CD4-positive, alpha-beta memory T cell (primary cell): ENCODE measurements at places on chromosomes 3 and 15. TPM values are rescaled to one million over a fixed set of nuclear protein-coding genes. Genes with fewer than 3 reads are reported as not detected.

DNA sequence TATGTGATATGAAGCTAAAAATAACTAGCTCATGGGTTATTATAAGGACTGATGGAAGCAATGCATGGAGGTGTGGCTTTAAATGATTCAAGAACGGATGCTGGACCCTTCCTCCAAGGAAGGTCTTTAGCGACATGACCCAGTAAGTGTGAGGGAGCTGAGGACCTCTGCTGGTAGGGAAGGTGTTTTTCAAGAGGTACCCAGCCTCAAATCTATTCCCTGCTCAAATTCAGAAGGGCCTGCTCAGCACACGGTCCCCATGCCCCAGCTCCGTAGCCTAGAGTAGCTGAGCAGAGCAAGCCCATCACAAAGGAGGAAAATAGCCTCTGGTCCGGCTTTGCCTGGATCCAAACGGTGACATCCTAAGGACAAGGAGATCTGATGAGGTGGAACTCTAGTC, 266.2 kb upstream of the IGF1R start:
- DNase-seq, result no peak

- no peak for DNase-seq
Observed at GRCh38 chr3:151768393-151768930, 34.7 kb downstream of the AADACL2 start.

GRCh38 chr15:93974804-93975481, 256.4 kb upstream of the MCTP2 start:
- DNase-seq, result no peak

GRCh38 chr15:95989392-95989791, 341.1 kb upstream of the NR2F2 start:
- no peak for DNase-seq

- no peak for DNase-seq
Observed at GRCh38 chr3:154658000-154658399, 228.0 kb upstream of the GPR149 start.

DNA sequence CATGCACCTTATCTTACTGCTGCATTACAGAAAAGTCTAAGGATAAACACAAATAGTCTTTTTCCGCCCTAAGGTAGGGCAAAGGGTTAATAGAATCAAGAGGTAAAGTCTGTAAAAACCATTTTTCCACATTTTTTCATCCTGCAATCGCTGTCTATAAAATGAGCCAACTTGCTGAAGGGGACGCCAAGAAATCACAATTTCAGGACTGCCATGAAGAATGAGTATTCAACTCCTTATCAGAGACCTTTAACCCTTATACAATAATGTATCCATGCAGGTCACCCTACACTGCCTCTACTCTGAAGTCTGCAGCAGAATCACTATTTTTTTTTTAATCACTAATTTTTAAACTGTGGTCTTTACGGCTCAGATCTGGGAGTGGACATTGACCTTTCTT, 1.1 kb upstream of the DNAJC13 start:
- DNase-seq, result no peak

DNA sequence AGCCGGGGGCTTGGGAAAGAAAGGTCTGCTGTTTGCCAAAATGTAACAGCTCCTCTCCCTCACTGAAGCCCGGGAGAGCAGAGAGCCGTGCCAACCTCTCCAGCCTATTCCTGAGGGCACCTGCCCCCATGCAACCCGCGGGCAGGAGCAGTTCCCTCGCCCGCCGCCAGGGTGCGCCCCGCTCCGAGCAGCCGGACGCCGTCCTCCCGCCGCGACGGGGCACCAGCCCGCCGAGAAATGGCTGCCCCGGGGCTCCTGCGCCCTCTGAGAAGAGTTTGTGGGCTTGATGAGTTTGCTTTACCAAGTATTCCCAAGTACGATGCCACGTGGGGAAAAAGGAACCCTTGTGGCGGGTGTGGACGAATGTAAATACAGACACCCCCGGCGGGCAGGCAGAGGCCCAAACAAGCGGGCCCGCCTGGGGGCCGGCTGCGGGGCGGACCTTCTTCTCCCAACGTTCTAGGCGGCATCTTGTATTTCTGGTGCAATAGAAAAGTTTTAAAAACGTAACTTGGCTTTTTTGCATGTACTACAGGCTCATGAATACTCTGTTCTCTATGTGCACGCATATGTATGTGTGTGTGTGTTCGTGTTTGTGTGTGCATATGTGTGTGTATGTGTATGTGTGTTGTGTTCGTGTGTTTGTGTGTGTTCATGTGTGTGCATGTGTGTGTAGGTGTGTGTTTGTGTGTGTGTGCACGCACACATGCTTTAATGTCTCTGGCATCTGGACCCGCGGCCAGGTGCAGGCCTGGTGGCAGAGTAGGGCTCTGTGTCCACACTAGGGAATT, 162.9 kb downstream of the CHSY1 start:
- DNase-seq, result peak; percentile 53

GRCh38 chr3:41159588-41160189, 39.6 kb upstream of the CTNNB1 start:
- DNase-seq, result no peak

GRCh38 chr3:158260392-158260791, 150.5 kb downstream of the RSRC1 start:
- no peak for DNase-seq

GRCh38 chr15:44084171-44084570, 110.9 kb downstream of the FRMD5 start:
- no peak for DNase-seq

DNA sequence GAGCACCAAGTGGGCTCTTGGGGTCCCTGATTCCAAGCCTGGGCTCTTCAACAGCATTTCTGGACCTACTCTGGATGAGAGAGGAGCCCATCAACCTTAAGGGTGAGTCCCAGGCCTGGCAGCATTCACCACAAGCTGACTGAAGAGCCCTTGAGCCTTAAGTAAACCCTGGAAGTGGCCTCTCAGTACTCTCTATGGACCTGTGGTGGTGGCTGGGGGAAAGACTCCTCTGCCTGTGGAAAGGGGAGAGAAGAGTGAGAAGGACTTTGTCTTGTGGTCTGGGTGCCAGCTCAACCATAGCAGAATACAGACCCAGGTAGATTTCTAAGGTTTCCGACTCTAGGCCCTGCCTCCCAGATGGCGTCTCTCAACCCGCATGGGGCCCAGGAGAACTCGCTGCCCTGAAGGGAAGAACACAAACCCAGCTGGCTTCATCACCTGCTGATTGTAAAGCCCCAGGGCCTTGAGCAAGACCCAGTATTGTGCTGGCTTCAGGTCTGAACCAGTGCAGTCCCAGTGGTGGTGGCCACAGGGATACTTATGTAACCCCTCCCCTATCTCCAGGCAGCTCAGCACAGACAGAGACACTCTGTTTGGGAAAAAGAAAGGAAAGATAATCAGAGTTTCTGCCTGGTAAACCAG, 71.4 kb downstream of the TFDP2 start:
- no peak for DNase-seq

- DNase-seq, result no peak
Observed at GRCh38 chr3:192060160-192060781, 599.3 kb downstream of the PYDC2 start.

DNA sequence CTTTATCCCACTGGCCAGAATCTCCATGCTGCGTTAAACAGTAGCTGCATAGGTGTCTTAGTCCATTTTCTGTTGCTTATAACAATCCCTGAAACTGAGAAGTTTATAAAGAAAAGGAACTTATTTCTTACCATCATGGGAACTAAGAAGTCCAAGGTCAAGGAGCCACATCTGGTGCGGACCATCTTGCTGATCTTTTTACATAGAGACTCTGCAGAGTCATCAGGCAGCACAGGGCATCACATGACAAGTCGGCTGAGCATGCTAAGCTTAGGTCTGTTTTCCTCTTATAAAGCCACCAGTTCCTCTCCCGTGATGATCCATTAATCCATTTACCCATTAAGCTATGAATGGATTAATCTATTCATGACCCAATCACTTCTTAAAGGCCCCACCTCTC, 22.4 kb upstream of the FAM174B start:
- no peak for DNase-seq

GRCh38 chr15:99683000-99683670, 50.1 kb downstream of the LYSMD4 start:
- DNase-seq, result no peak

DNA sequence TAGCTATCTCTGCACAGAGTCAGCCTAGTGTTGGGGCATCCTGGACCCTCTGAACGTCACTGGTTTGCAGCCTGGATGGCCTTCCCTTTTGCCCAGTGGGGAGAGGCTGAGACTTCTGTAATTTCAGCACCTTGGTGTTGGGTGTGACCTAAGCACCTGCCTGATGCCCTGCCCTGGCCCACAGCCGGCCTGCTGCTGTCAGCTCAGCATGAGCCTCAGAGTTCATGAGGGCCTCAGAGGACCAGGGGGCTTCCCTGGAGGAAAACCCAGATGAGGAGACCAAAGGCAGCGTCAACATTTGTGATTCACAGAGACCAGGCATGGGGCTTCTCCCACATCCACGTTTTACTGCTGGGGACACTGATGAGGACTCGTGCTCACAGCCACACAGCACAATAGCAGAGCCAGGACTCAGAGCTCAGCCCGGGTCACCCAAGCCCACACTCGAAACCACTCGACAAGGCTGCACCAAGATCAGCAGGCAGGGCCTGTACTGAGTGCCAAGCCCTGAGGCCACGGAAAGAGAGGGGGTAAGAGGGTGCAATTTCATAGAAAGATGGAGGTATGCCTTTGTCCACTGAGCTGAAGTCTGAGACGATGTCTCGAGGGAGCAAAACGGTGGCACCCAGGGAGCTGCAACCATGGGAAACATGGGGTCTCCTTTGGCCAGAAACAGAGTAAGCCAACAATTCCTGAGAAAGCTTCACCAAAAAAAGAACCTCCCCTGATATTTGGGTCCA, 9.9 kb upstream of the GP9 start:
- DNase-seq, result no peak

DNA sequence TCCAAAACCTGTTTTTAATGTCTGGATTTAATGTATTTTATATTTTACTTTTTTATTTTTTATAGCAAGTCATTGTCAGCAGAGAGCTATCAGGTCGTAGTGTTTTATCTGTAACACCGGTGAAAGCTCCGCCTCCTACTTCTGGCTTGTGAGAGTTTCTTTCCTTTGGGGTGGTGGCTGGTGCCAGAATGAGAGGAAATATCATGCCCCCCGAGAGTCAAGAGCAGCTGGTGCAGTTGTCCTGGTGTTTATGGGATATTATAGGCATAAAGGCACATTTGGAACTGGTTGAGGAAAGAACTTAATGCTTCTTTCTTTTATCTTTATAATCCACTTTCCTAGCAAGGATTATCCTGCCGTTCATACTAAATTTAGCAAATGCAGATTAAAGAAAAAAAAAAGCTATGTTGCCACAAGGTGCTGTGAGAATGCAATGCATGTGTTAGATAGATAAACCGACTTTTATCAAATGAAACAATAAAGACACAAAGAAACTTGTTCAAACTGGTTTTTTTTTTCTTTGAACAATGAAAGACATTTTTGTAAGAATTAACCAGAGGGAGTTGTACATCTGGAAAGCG, 260.1 kb upstream of the PLSCR5 start:
- DNase-seq, result no peak

- DNase-seq, result no peak
Observed at GRCh38 chr15:101303408-101303807, 8.4 kb upstream of the SNRPA1 start.

DNA sequence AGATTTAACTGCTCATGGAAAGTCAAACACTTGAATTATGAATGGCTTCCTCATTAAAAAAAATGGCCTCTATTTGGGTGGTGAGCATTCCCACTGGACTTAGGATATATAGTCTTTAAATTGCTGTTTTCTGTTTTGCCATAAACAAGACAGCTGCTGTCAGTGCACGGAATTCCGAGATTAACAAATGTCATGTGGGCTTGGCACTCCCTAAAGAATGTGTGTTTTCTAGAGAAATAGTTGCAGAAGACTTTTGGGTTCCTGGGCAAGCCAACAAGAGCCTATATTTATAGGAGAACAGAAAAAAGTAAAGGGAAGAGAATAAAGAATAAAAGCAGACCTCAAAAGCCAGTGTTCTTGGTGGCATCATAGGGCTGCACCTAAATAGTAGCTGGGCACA, 13.6 kb upstream of the TFG start:
- no peak for DNase-seq

DNA sequence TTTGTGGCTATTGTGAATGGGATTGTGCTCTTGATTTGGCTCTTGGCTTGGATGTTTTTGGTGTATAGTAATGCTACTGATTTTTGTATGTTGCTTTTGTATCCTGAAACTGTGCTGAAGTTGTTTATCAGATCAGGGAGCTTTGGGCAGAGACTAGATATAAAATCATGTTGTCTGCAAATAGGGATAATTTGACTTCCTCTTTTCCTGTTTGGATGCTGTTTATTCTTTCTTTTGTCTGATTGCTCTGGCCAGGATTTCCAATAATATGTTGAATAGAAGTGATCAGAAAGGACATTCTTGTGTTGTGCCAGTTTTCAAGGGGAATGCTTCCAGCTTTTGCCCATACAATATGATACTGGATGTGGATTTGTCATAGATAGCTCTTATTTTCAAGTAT, 66.1 kb downstream of the CHCHD6 start:
- no peak for DNase-seq

GRCh38 chr3:158103887-158104327, 2.3 kb downstream of the SHOX2 start:
- DNase-seq, result no peak

DNA sequence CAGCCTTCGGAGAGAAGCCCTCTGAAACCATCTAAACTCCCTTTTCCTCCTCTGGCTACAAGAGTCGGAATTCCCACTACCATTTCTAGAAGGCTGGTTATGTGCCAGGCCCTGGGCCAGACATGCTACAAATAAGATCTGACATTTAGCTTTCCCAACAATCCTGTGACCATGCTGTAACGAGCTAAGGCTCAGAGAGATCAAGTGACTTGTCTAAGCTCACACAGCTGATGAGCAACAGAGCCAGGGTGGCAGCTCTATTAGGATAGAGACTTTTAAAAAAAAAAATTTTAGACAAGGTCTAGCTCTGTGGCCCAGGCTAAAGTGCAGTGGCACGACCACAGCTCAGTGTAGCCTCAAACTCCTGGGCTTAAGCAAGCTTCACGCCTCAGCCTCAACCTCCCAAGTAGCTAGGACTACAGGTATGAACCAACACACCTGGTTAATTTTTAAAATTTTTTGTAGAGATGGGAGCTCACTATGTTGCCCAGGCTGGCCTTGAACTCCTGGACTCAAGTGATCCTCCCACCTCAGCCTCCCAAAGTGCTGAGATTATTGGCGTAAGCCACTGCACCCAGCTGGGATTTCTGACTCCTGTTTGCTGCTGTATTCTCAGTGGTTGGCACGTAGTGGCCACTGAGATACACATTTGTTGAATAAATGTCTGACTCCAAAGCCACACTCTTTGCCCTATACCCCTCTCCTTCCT, 34.6 kb downstream of the LSM3 start:
- DNase-seq, result no peak

- DNase-seq, result peak; percentile 55
Observed at GRCh38 chr3:15405448-15406050, 21.8 kb downstream of the METTL6 start.

- DNase-seq, result no peak
Observed at GRCh38 chr3:194998417-194998816, 272.5 kb downstream of the XXYLT1 start.

Gene SPINK8
- total RNA-seq, result not detected

Gene LRRC31
- not detected for total RNA-seq

Gene XIRP1
- total RNA-seq, result not detected

Gene ALPK3
- total RNA-seq, result 0.58 TPM

Gene FBXO40
- total RNA-seq, result not detected

Gene HAUS2
- 16.4 TPM for total RNA-seq

Gene DPPA2
- total RNA-seq, result not detected

Gene PRTG
- not detected for total RNA-seq

Gene CPNE9
- 0.58 TPM for total RNA-seq

Gene TLR9
- 2.3 TPM for total RNA-seq

Gene POPDC2
- 7.4 TPM for total RNA-seq

Gene LRRC15
- not detected for total RNA-seq

Gene EPB42
- not detected for total RNA-seq
